GM13976 (cell line): ENCODE measurements at places on chromosomes 5 and 9.
A peak's percentile ranks its signal among the peaks of the same experiment; 100 is the strongest.

DNA sequence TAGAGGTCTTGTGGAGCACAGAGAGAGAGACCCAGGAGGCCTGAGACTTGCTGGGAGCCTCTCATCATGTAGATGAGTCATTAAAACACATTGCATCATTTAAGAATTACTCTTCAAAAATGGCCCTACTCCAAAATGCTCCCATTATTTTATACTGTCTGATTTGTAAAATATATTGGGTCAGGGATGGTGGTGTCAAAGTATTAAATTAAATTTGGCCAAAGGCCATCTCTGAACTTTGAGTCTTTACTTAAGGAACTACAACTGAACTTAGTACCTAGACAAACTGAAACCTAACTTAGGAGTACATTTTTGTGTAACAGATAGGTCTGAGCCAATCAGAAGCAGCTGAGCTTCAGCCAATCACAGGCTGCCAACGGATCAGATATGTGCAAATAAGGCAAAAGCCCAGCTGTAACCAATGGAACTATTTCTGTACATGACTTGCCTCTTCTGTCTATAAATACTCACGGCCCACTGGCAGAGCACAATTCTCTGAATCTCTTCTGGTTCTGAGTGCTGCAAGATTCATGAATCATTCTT lies 657.2 kb downstream of the TLE1 start:
- no peak for DNase-seq

GRCh38 chr5:50325237-50325832 lies 115.8 kb downstream of the EMB start:
- peak; percentile 8 for DNase-seq

DNA sequence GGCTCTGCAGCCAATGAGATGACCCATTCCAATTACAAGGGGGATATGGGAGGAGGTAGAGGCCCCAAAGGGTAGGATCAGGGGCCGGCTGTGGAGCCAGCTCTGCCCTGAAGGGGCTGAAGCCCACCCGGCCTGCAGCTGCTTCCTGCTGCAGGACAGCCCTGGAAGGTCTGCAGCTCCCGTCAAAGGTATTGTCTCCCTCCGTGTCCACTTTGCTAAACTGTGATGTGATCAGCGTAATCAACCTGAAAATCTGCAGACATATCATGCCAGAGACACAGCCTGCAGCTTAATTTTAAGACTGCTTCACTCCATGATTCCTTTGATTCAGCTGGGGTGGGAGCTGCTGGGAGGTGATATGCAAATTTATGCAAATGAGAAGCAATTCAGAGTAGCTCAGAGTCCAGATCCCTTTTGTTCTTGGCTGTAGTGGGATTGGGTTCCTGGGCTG lies 90.7 kb downstream of the GADD45G start:
- DNase-seq: no peak

GRCh38 chr5:137845472-137845871 lies 22.2 kb upstream of the MYOT start:
- DNase-seq: no peak

DNA sequence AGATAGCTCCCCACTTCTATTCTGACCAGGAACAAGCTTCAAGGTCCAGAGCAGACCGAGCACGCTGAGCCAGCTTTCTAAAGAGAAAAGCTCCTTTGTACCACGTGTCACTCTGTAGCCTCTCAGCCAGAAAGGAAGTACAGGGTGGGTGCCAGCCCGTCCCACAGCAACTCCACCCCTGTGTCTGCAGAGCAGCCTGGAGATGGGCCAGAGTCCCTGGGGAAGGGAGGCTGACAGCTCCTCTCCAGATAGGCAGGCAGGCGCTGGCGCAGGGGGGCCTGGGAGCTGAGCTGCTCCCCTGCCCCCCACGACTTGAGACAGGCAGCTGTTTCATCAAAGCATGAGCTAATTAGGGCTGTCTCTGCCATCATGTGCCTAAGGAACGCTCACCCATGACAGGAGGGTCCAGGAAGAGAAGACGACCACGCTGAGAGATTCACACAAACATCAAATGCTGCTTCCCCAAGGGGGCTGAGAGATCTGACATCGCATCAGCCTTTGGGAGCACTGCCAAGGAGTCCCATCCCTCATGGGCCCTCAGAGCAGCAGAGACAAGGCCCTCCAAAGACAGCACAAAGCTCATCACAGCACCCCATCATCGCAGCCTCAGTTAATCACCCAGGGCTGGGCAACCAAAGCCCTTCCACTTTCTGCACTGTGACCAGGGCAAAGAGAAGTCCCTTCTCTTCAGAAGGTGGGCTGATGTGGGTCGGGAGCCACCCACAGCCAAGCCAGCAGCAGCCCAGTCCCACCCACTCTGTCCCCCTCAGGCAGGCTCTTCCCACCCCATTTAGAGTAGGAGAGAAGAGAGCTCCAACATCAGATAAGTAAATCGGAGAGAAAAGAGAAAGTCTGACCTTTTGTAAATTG lies 78.5 kb upstream of the LRRTM2 start:
- DNase-seq: peak; percentile 58

DNA sequence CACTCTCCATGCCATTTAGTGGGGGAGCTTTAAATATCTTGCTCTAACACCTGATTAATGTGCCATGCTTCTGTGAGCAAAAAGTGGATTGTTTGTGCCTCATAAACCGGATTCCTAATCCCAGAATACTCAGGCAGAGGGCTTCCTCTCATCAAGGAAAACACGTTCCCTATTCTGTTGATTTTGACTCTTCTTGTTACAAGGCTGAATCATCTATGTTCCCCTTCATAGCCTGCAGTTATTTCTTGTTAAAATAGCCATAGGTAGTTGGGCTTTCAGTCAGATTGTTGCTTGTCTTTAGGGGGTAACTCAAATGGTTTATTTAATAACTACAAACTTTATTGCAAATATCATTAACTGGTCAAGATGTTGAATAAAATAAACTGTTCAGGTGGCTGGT lies 26.6 kb downstream of the ROPN1L start:
- DNase-seq: no peak

DNA sequence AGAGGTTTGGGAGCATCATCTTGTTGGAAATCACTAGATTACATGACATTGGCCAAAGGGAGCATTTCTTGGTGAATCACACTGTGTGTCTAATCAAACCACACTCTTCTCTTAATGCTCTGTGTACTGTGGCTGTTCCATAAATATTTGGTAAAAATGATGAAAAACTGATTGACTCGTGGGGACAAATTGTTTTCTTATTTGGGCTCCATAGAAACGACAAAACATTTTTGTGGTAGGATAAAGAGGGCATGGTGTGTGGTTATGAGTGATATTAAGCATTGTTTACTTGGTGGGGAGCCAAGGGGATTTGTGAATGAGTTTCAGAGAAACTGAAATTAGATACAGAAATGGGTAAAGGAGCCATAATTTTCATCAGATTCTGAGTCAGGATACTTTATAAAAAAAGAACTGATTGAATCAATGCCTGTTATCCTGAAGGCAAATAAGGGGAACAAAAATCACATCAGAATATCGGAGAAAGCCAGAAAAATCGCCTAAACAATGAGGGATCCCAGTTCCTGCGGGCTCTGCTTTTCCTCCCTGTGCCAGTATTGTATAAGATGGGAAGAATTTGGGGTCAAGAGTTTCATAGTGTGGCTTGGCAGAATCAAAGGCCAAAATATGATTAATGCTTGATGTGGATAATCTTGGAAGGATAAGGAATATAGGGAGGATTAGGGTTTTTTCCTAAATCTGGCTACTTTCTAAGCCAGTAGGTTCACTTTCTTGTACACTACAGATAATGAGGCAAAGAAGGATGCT lies 33.3 kb downstream of the FBXL7 start:
- no peak for DNase-seq
